A549 treated with RU486 at 1 μM for 4 hours (cell line): ENCODE measurements at places on chromosomes 6 and 20. TPM values are rescaled to one million over a fixed set of nuclear protein-coding genes. Genes with fewer than 3 reads are reported as not detected.

The OR2B6 gene
- 0.20 to 0.21 TPM in 2 of 5 replicates, not detected in the others for total RNA-seq

The TSHZ2 gene
- not detected in 5 replicates for total RNA-seq

The LSM2 gene
- 54.4 to 77.8 TPM (median 60.7 TPM) in 5 replicates for total RNA-seq

The AGER gene
- total RNA-seq = 1.4 to 1.9 TPM (median 1.7 TPM) in 5 replicates

The BCL2L1 gene
- 170 to 183 TPM (median 181 TPM) in 5 replicates for total RNA-seq

The PEX7 gene
- total RNA-seq = 4.2 to 5.6 TPM (median 4.9 TPM) in 5 replicates

The FOXP4 gene
- 15.9 to 26.4 TPM (median 21.2 TPM) in 5 replicates for total RNA-seq

The KCNQ5 gene
- 1.7 to 2.1 TPM (median 1.8 TPM) in 5 replicates for total RNA-seq
